Type B pancreatic cell (in vitro differentiated cells): ENCODE measurements at places on chromosomes 4 and X. TPM values are rescaled to one million over a fixed set of nuclear protein-coding genes. Genes with fewer than 3 reads are reported as not detected.

DNA sequence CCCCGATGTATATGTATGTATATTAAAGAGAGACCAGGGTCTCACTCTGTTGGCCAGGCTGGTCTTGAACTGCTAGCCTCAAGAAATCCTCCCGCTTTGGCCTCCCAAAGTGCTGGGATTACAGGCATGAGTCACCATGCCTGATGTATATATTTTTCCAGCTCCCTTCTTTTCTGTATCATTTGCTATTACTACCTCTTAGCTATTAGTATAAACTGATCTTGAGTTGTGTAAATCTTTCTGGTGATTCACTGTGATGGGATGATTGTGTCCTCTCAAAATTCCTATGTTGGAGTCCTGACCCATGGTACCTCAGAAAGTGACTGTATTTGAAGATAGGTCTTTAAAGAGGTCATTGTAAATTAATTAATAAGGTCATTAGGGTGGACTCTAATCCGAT lies 53.1 kb downstream of the HPRT1 start:
- no peak for DNase-seq

- no peak for DNase-seq
Measured at GRCh38 chr4:166432842-166433241, 559.8 kb downstream of the TLL1 start.

DNA sequence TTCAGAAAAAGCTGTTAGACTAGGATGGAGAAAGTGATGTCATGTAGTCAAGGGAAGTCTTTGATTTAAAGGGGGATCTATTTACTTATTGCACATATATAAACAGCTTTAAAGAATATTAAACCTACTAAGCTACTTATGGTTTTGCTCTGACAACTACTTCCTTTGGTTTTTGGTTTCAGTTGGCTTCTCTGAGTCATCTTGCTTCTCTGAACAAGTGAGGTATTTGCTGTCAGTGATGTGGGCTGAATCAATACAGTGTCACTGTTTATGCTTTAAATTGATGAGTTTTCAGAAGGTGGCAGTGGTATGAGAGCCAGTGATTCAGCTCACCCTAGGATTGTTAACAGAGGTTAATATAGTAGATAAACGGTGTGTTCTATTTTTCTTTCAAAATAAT lies 75.1 kb downstream of the CEP44 start:
- DNase-seq, result no peak

Gene RIBC1
- 1.9 and 2.7 TPM in 2 replicates for total RNA-seq

Gene EPHA5
- 0.62 and 2.4 TPM in 2 replicates for total RNA-seq
